Gastrocnemius medialis (tissue), 4 donors: ENCODE measurements at places on chromosomes 7 and 10. TPM values are rescaled to one million over a fixed set of nuclear protein-coding genes. Genes with fewer than 3 reads are reported as not detected.

ABCB1 gene
- 0.56 TPM for total RNA-seq

TMEM176A gene
- total RNA-seq, result 12.9 TPM

GRM8 gene
- not detected for total RNA-seq

TSPAN33 gene
- total RNA-seq, result 6.7 TPM

INHBA gene
- total RNA-seq, result 0.56 TPM

CNTNAP2 gene
- total RNA-seq, result not detected

GRCh38 chr10:53667063-53667462 lies 894.5 kb upstream of the MBL2 start:
- no peaks in the 10 kb centered on the region for H3K36me3 ChIP-seq
- no peak overlapping the region for H3K27ac ChIP-seq
- DNase-seq, result no peak
- H3K27me3 ChIP-seq, result no peaks in the 10 kb centered on the region
- no peak overlapping the region for H3K4me3 ChIP-seq

GRCh38 chr7:4269746-4270145 lies 412.3 kb upstream of the FOXK1 start:
- no peaks in the 10 kb centered on the region for H3K36me3 ChIP-seq
- no peak overlapping the region for H3K27ac ChIP-seq
- no peaks in the 10 kb centered on the region for H3K27me3 ChIP-seq
- H3K4me3 ChIP-seq, result no peak overlapping the region
- no peaks in the 10 kb centered on the region for H3K4me1 ChIP-seq

DNA sequence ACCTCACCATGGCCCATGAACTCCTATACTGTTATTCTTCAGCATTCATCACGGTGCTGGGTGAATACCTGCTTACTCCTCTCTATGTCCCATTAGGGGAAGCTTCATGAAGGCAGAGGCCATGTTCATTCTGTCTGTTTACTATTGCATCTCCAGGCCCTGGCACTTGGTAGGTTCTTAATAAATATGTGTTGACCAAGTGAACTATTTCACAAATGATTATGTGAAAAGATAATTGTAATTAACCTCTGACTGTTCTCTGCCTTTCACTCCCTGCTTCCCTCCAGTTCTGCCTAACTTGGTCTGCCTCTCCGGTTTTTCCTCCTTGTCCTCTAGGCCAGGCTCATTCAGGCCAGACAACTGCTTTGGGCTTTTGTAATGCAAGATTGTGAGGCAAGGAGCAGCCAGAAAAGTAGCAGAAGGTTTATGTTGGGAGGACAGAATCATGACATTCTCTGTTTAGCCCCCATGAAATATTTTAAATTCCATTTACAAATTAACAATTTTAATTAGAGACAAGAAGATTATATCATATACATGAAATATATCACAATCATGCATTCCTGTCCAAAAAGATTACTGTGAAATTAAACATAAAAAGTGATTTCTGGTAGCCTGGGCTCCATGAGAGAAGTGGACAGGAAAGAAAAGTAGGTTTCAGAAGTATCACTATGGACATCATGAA lies 42.1 kb upstream of the PLXNA4 start:
- no peak overlapping the region for H3K4me3 ChIP-seq
- no peaks in the 10 kb centered on the region for H3K27me3 ChIP-seq
- no peak for DNase-seq
- no peak overlapping the region for H3K27ac ChIP-seq

GRCh38 chr7:100875356-100875751 lies 451 bp downstream of the SRRT start:
- peaks cover 37% of the 10 kb centered on the region for H3K4me1 ChIP-seq
- no peaks in the 10 kb centered on the region for H3K27me3 ChIP-seq
- peak overlapping the region; percentile 99 for H3K4me3 ChIP-seq
- no peak for DNase-seq

GRCh38 chr10:16999665-17000451 lies 129.8 kb downstream of the CUBN start:
- no peak for DNase-seq
- peak overlapping the region; percentile 24 for H3K27ac ChIP-seq
- H3K4me3 ChIP-seq, result no peak overlapping the region
- H3K27me3 ChIP-seq, result no peaks in the 10 kb centered on the region
- no peaks in the 10 kb centered on the region for H3K36me3 ChIP-seq
- peaks cover 3% of the 10 kb centered on the region for H3K4me1 ChIP-seq

- no peak for DNase-seq
- H3K36me3 ChIP-seq, result no peaks in the 10 kb centered on the region
- no peaks in the 10 kb centered on the region for H3K4me1 ChIP-seq
- peaks cover 4% of the 10 kb centered on the region for H3K27me3 ChIP-seq
- no peak overlapping the region for H3K27ac ChIP-seq
These were observed 53.4 kb downstream of the MYL10 start for GRCh38 chr7:101575721-101576120.

DNA sequence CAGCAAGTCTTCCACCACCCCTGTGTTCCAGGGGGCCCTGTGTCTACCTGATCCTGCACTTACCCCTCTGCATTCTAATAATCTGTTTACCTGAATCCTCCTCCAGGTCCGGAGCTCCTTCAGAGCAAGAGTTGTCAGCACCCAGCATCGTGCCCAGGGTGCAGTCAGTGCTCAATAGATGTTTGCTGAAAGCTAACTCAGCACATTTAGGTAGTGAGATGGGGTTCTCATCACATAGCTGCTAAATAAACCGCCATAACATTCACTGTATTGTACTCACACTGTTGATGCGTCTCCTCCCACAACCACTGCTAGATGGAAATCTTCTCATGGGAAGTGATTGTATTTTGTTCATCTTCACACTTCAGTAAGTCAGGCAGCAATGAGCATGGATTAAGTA lies 376.5 kb upstream of the C7orf33 start:
- DNase-seq, result no peak
- no peak overlapping the region for H3K4me3 ChIP-seq
- H3K27ac ChIP-seq, result no peak overlapping the region
- peaks cover 8% of the 10 kb centered on the region for H3K4me1 ChIP-seq

GRCh38 chr10:128091636-128092210 lies 34.5 kb downstream of the MKI67 start:
- H3K4me3 ChIP-seq, result no peak overlapping the region
- no peak for DNase-seq
- H3K36me3 ChIP-seq, result no peaks in the 10 kb centered on the region
- H3K4me1 ChIP-seq, result no peaks in the 10 kb centered on the region

- DNase-seq, result no peak
- no peaks in the 10 kb centered on the region for H3K27me3 ChIP-seq
- H3K4me1 ChIP-seq, result no peaks in the 10 kb centered on the region
- H3K27ac ChIP-seq, result no peak overlapping the region
These were observed 9.3 kb upstream of the OR6V1 start for GRCh38 chr7:143042790-143043271.

DNA sequence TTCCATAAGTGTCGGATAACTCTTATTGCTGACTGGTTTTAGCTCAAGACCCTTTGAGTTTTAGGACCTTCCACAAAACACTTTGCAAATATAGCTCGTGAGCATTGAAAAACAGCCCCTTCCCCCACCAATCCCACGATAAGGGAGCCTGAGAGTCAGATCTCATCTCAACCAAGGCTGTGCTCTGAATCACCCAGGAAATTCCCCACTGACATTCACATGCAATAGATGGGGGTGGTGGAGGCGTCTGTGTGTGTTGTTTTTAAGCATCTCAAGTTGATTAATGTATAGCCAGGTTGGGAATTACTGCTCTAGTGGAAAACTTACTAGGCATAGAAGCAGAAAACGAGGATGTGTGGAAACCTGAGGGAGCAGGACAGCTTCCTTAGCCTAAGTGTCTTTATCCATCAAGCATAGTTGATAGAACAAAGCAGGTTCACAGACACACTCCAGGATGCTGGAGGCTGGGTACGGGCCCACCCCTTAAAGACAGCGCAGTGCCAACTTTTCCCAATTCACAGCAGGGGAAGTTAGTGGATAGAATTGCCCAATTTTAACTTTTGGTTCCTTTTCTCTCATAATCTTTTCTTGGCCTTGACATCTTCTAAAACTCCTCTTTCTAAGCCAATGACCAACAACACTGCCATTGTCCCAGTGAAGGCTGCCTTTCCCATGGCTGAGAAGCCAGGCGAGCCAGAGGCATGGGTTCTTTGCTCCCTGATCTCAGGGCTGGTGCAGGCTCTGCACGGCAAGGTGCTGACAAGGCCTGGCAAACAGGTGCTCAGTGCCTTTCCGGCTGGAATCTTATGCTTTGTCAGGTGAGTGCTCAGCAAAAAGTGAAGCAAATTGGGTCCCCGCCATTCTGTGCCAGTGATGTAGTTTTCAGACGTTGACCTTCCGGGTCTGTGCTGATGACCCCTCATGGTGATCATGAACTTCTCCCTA lies 98.5 kb upstream of the INSIG1 start:
- no peak overlapping the region for H3K4me3 ChIP-seq
- no peaks in the 10 kb centered on the region for H3K36me3 ChIP-seq
- no peaks in the 10 kb centered on the region for H3K4me1 ChIP-seq
- H3K27ac ChIP-seq, result no peak overlapping the region

GRCh38 chr7:70325509-70326101 lies 727.3 kb downstream of the AUTS2 start:
- H3K27me3 ChIP-seq, result no peaks in the 10 kb centered on the region
- no peak for DNase-seq
- no peak overlapping the region for H3K27ac ChIP-seq
- no peaks in the 10 kb centered on the region for H3K36me3 ChIP-seq
- H3K4me1 ChIP-seq, result no peaks in the 10 kb centered on the region

DNA sequence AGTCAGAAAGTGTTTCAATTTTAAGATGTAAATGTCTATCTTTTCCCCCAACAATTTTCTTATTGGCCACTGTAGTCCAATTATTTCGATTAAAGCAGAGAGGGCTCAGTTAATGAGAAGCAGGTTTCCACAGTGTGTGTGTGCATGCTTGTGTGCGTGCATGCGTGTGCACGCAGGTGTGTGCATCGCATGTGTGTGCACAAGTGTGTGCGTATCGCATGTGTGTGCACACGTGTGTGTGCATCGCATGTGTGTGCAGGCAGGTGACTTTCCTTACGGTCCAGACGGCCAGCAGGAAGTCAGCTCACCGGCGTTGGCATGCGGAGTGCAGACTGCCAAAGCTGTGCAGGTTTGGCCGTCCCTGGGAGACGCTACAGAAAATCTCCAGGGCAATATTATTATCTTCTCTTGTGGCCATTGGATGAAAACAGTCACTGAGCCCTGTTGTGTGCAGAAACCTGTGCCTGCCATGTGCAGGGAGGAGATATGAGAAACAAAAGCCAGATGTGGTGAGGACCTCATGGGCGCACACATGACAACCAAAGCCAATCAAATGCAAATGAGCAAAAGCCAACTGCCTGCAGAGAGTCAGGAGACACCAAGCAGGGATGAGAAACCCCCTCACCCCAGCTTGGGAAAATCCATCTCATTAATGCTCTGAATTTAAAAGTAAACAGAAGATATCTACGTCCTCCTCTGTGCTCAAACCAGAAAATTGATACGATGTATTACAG lies 70.4 kb downstream of the C10orf90 start:
- H3K27ac ChIP-seq, result no peak overlapping the region
- H3K27me3 ChIP-seq, result no peaks in the 10 kb centered on the region
- no peak for DNase-seq
- no peaks in the 10 kb centered on the region for H3K36me3 ChIP-seq
- no peak overlapping the region for H3K4me3 ChIP-seq

GRCh38 chr10:101272229-101272868 lies 43.1 kb upstream of the LBX1 start:
- peak; percentile 48 for DNase-seq
- H3K27me3 ChIP-seq, result no peaks in the 10 kb centered on the region
- H3K27ac ChIP-seq, result no peak overlapping the region
- no peaks in the 10 kb centered on the region for H3K4me1 ChIP-seq
- H3K36me3 ChIP-seq, result no peaks in the 10 kb centered on the region

DNA sequence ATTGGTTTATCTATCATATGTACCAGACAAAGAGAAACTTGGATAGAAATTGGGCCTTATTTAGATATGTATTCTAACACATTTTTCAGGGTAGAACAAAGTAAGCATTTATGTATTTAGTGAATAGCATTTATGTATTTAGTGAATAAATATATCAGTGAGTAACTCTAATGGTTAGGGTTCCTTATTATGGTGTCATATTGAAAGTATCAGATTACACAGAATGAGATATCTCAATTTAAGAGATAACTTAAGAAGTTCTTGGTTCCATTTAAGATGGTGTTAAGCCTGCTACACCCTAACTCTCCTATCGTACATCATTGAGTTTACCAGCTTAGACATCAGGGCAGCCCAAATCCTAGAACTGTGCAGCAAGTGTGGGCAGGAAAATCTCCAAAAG lies 35.9 kb upstream of the DMTF1 start:
- H3K4me3 ChIP-seq, result no peak overlapping the region
- no peaks in the 10 kb centered on the region for H3K36me3 ChIP-seq
- DNase-seq, result no peak
- no peaks in the 10 kb centered on the region for H3K4me1 ChIP-seq
- H3K27ac ChIP-seq, result no peak overlapping the region

GRCh38 chr10:9102026-9102425 lies 1047.5 kb downstream of the GATA3 start:
- no peak overlapping the region for H3K4me3 ChIP-seq
- H3K27me3 ChIP-seq, result no peaks in the 10 kb centered on the region
- no peak overlapping the region for H3K27ac ChIP-seq
- H3K4me1 ChIP-seq, result no peaks in the 10 kb centered on the region
- no peak for DNase-seq

DNA sequence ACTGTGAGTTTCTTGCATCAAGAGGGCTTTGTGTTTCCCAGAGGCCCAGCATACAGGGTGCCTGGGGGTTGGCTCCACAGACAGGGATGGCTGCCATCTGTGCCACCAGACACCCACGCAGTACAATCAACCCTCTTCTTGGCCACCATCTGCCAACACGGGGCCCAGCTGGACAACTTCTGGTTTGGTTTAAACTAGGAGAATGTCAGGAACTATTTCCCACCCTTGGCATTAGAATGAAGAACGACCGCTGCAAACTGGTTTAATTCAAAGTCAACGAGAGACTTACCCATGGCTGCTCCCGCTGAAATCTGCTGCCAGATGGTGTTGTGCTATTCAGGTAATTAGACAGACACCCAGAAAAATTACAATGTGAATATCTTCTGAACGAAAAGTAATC lies 27.8 kb downstream of the NMT2 start:
- no peaks in the 10 kb centered on the region for H3K36me3 ChIP-seq
- no peaks in the 10 kb centered on the region for H3K27me3 ChIP-seq
- H3K4me1 ChIP-seq, result peaks cover 9% of the 10 kb centered on the region
- no peak overlapping the region for H3K27ac ChIP-seq
- H3K4me3 ChIP-seq, result no peak overlapping the region
- no peak for DNase-seq

GRCh38 chr10:110045772-110046171 lies 38.0 kb downstream of the ADD3 start:
- H3K4me1 ChIP-seq, result no peaks in the 10 kb centered on the region
- no peaks in the 10 kb centered on the region for H3K27me3 ChIP-seq
- no peaks in the 10 kb centered on the region for H3K36me3 ChIP-seq
- H3K27ac ChIP-seq, result no peak overlapping the region
- H3K4me3 ChIP-seq, result no peak overlapping the region
- DNase-seq, result no peak
